ENCODE measurements at places on chromosomes 4 and X.

DNA sequence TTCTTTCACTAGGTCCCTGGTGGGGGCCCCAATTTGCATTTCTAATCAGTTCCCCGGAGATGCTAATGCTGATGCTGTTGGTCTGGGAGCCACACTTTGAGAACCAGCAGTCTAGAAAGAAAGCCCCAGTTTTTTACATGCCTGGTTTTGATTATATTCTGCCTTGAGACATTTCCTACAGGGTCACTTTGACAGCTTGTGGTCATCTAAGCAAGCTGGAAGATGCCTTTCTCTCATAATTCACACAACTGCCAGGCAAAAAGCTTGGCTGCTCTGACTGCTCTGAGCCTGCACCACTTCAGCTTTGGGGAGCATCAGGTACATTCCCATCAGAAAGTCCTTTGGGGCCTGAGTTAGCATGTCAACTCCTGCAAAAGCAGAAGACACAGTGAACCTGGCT is 5.9 kb upstream of the PLAC1 start:
- no peak for DNase-seq

DNA sequence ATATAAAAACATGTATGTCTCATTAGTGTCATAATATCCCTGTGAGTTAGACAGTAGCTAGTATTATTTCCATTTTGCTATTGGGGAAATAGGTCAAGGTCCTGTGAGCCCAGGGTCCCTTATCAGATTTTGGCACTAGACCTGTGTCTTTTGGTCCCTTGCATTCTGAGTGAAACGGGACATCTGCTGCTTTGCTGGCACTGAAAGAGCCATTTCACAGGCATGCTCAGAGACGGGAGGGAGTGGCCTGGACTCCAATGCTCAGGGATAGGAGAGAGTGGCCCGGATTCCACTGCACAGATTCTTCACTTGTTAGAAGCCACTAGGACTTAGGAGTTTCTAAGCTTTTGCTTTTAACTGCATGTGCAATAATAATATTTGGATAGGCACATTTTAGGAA is 177.2 kb downstream of the TSPAN5 start:
- no peak for DNase-seq

DNA sequence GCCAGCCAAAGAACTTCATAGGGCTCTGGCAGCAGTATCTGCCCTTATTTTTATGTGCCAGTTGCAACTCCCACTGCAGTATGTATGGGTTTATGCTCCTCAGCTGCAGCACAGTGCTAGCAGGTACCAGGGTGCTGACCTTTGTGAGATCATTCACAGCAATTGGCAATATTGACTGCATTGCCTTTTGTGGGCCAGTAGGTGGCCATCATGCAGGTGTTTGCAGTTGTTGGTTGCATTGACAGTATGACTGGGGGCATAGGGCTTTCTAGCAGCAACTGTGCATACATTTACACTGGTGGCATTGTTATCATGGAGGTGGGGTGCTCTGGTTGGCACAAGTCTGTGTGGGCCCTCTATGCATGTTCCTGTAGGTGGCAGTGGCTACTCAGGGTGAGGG is 42.5 kb downstream of the FAAH2 start:
- no peak for DNase-seq

DNA sequence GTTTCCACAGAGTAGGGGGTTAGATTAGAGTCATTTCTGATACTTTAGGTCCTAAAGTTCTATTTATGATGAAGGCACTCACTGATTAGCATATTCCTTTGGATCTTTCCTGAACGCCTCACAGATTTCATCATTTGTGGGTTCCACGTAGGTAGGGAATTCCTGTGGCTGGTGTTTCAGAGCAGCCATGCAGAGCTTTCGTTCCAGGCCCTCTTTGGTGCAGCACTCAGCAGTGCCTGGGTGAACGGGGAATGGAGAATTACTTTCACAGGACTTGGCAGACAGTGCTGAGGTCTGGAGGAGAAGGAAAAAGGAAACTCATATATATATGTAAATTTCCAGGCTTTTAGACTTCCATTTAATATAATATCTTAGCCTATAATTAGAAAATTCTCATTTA is 18.5 kb downstream of the GC start:
- no peak for DNase-seq

DNA sequence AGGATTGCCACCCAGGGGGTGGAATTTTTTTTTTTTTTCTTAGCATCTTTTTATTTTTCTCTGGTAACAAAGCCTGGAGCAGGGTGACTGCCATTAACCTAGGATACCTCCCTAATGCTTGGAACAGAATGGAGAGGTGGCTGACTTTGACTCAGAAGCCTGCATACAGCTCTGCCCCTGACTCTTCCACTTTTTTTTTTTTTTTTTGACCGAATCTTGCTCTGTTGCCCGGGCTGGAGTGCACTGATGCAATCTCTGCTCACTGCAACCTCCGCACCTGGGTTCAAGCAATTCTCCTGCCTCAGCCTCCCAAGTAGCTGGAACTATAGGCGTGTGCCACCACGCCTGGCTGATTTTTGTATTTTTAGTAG is 341 bp upstream of the SLC2A9 start:
- no peak for DNase-seq

GRCh38 chr4:80005863-80006262 is 67.2 kb downstream of the ANTXR2 start:
- no peak for DNase-seq

DNA sequence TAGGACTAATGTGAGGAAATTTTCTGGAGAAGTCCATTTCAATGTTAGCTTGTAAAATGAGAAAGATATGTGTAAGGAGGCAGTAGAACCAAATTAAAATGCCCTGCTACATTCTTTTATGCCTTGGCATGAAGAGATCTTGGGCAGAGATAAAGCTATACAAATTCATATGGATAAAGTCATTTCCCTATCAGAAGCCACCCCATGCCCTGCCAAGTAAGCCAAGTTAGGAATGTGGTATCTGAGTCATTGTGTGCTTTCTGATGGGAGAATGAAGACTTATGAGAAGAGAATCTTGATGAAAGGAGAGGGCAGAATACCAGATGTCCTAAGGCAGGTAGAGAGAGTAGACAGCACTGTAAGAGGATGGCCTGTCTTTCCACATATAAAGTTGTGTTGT is 83.7 kb downstream of the TEX13A start:
- no peak for DNase-seq

Measured in NCI-H1092 (cell line).